ENCODE measurements at places on chromosomes 2 and 18.

GRCh38 chr2:46701152-46701551, 214.5 kb downstream of the MCFD2 start:
- no peak for DNase-seq

- no peak for DNase-seq
These were observed 567.2 kb downstream of the TMX3 start for GRCh38 chr18:68147728-68148127.

DNA sequence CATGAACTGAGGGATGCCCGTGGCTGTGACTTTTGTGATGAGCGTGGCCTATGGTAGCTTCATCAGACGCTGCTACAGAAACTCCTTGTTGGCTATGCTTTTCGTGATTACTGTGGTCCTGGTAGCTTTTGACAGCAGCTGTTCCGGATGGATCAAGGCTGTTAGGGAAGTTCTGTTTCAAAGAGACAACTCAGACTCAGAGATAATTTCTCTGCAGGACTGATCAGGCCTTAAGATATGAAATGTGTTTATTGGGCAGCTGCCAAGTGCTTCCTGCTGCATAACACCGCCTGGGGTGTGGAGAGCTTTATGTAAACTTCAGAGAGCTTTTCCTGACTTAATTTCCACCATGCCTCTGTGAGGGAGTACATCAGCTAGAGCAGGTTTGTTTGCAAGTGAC, 243.8 kb downstream of the TSN start:
- no peak for DNase-seq

GRCh38 chr2:112936927-112937232, 25.9 kb downstream of the IL37 start:
- no peak for DNase-seq

- no peak for DNase-seq
These were observed 104.1 kb downstream of the DPP10 start for GRCh38 chr2:114546531-114546930.

GRCh38 chr2:195626507-195626906, 30.5 kb upstream of the SLC39A10 start:
- no peak for DNase-seq

GRCh38 chr2:29272311-29272710, 157.1 kb downstream of the CLIP4 start:
- no peak for DNase-seq

GRCh38 chr18:74733598-74733997, 135.9 kb downstream of the ZNF407 start:
- DNase-seq: no peak

DNA sequence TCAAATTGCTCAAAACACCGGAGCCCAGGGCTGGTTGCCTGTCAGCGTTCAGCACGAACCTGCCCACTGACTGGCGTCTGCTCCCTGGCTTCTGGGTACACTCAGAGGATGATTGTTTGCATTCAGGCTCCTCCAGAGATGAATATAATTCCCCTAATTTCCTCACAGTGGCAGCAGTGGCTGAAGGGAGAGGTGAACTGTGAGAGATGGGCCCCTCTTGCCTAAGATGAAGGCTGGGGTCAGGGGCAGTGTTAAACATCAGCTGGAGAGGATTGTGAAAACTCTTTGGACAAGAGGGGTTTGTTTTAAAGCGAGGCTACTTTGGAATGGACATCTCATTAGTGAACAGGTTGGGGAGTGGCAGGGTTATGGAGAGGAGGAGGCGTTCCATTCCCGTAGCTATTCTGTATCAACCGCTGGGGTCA, 31.0 kb downstream of the TCF7L1 start:
- DNase-seq: no peak

DNA sequence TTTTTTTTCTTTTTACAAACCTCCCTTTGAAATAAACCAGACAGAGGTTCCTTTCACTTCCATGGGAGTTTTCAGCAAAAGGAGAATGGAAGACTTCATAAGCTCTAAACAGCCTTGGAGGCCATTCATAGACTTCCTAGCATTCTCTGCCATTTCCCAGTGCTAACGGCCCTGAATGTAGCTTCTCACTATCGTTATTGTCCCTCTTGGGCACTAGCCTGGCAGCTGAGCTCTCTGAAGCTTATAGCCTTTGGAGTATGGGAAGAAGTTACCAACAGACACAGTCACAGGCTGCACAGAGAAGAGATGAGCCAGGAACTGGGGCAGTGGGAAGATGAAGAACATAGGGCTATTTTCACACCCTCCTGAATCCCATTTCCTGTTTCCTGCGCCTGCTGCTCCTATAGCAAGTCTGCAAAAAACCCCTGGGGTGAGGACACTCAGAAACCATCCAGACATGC, 29.1 kb upstream of the EPC2 start:
- DNase-seq: no peak

DNA sequence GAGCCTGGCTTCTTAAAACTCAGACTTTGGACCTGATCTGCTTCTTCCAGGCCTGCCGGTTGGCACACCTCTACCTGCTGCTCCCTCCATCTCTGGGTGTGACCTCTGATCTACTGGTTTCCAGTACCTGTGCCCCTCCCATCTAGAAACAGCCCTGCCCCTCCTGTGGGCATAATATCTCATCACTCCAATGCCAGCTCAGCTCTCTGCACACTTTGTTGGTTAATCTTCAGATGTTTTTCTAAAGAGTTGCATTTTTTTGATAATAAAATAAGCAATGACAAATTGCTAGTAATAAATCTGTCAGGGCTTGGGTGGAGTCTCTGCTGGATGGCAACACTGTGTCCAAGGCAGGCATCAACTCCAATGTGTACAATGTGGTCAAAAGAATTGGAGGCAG, 89.6 kb upstream of the PPP1CB start:
- no peak for DNase-seq

DNA sequence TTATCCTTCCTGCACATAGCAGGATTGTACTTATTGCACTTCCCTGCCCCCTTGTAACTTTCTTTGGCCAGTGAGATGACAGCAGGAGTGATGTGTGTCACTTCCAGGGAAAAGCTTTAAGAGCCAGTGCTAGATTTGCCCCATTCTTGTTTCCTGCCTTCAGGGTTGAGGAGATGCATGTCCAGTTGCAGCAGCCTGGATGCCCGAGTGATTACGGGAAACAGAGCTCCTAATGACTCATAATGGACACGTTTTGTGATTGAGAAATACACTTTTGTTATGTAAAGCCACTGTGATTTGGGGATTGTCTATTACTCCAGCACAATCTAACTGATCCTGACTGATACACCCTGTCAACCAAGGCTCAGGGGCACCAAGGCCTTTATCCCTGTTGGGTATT, 5.0 kb upstream of the TET3 start:
- no peak for DNase-seq

DNA sequence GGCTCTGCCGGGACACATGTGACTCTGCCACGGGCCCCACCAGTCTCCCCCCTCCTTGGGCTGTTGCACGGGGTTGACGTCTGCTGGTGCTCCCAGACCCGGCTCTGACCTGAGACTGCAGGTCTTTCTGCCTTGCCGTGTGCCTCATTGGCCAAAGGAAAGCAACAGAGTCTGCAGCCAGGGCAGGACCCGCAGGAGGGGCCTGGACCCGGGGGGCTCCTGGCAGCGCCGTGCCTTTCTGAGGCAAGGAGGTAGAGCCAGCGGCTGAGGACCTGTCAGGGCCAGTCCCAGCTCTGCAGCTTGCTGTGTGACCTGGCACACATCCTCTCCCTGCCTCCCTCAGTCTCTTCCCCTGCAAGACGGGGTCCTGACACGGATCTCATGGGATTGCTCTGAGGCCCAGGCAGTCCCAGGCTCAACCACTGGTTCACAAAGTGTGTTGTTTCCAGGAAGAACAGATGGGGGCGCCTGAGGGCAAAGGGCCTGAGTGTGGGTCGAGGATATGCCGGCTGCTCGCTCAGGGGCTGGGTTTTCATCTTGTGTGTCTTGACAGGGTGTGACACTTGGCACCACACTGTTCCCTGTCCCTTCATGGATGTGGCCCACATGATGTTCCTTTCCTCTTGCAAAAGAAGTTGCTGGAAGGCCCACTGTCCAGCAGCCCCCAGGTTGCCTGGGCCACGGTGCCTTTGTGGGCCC, 9.0 kb downstream of the CAPN10 start:
- DNase-seq: no peak

GRCh38 chr2:150548527-150548926, 61.1 kb upstream of the RND3 start:
- DNase-seq: no peak

GRCh38 chr2:122643725-122644329, 888.4 kb downstream of the TSN start:
- no peak for DNase-seq

DNA sequence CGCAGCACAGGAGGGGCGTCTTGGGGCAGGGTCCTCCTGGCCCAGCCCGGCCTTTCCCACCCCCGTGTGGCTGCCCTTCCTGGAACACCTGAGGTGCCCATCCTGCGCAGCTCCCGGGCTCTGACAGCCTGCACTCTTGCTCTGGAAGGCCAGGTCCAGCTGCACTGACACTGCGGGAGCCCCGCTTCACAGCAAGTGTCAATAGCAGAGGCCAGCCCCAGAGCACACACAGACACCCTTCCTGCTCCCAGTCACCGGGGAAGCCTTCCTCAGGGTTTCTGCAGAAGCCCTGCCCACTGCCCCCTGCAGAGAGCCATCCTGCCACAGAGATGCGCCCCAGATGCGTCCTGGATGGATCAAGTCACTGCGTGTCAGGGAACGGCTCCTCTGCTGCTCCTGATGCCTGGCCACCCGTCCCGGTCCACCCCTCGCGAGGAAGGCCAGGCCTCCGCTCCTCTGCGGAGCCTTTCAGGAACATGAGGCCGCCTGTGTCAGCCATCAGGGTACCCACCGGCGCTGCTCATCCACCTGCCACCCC, 519.2 kb upstream of the MYT1L start:
- DNase-seq: no peak

- no peak for DNase-seq
These were observed 15.9 kb downstream of the NEURL3 start for GRCh38 chr2:96489261-96489660.

DNA sequence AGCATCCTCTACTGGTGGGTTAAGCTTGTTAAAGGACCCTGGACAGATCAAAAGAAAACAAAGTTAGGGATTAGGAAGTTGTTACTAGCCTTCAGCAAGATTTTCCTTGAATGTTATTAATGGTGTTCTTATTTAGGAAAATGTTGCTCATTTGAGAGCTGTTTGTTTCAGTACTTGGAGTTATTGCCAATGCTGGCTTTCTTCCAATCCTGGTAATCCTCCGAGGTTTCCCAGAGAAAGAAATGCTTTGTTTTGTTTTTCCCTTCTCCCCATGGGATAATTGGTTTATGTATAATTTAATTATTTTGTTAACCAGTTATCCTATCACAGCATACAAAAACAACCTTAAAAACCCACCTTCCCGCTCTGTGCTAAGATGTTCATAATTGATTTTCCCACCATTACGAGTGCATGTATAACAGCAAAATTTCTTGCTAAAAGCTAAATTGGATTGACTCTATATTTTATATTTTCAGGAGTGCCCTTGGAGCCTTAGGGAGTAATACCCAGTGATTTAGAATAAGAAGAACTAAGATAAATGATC, 79.8 kb downstream of the MGAT5 start:
- DNase-seq: no peak

- DNase-seq: no peak
These were observed 16.4 kb downstream of the VIL1 start for GRCh38 chr2:218435003-218435982.

- DNase-seq: no peak
These were observed 87.3 kb upstream of the PPP1CB start for GRCh38 chr2:28664120-28664842.

- DNase-seq: no peak
These were observed 26.7 kb upstream of the FAM237A start for GRCh38 chr2:206615417-206616089.

- no peak for DNase-seq
These were observed 15.5 kb downstream of the CDCA7 start for GRCh38 chr2:173370198-173370597.

DNA sequence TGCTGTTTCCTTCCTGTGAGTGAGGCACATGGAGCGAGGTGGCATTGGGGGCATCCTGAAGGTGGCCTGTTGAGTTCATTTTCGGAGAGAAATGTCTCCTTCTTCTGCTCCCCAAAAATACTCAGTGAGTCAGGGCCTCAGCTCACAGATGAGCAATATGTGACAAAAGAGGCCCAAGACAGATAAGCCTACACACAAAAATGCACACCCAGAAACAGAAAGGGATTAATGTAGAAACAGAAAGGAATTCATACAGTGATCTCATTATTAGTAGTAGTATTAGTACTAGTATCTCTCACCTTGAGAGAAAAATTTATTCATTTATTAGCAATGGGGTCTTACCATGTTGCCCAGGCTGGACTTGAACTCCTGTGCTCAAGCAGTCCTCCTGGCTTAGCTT, 5.1 kb downstream of the GPR75 start:
- no peak for DNase-seq
